Stimulated activated CD4-positive, alpha-beta T cell treated with anti-CD3 and anti-CD28 coated beads, Interleukin-15, amount 100 ng/mL, for 1 hour (primary cell): ENCODE measurements at places on chromosomes 2 and 18.

DNA sequence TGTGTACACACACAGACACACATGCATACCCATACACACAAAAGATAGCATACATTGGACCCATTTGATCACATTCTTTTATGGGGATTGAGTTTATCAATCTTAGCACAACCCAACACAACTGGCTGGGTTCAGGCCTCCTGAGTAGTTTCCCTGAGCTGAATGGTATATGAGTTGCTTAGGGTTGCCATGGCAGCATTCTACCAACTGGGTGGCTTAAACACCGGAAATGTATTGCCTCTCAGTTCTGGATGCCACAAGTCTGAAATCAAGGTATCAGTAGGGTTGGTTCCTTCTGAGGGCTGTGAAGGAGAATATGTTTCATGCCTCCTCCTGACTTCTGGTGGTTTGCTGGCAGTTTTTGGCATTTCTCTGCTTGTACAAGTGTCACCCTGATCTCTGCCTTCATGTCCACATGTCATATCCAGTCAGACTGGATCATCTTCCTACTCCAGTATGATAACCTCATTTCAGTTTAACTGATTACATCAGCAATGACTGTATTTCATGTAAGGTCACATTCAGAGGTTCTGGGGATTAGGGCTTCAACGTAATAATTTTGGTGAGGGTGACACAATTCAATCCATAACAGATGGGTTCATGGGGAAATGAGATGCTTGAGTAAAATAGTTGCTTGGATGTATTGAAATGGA is 212.7 kb downstream of the KCNE4 start:
- no peak for DNase-seq

GRCh38 chr2:189069855-189070619 is 95.9 kb downstream of the COL3A1 start:
- DNase-seq, result no peak

GRCh38 chr2:3131636-3132326 is 245.8 kb downstream of the EIPR1 start:
- no peak for DNase-seq

DNA sequence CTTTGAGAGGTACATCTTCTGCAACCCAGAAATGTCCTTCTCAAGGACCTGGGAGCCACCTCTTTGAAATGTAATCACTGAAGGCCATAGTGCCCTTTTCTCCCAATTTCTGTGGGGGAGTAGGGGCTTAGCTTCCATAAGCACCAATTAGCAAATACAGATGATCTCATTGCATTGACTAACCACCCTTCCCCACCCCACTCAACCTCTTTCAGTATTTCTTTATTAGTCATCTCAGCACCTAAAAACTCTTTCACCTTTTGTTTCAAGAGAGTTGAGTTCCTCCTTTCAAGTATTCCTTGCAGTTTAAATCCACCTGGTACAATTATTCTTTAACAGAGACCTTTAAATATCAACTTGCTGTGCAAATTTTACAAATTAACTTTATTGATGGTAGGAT is 1011.8 kb upstream of the CDH2 start:
- DNase-seq, result no peak

- DNase-seq, result no peak
Observed at GRCh38 chr18:33232318-33232626, 208.2 kb downstream of the CCDC178 start.

- DNase-seq, result no peak
Observed at GRCh38 chr18:50855976-50856757, 22.8 kb upstream of the ME2 start.
